Hippocampal formation (tissue), 2 donors: ENCODE measurements at places on chromosomes 11 and 22.

DNA sequence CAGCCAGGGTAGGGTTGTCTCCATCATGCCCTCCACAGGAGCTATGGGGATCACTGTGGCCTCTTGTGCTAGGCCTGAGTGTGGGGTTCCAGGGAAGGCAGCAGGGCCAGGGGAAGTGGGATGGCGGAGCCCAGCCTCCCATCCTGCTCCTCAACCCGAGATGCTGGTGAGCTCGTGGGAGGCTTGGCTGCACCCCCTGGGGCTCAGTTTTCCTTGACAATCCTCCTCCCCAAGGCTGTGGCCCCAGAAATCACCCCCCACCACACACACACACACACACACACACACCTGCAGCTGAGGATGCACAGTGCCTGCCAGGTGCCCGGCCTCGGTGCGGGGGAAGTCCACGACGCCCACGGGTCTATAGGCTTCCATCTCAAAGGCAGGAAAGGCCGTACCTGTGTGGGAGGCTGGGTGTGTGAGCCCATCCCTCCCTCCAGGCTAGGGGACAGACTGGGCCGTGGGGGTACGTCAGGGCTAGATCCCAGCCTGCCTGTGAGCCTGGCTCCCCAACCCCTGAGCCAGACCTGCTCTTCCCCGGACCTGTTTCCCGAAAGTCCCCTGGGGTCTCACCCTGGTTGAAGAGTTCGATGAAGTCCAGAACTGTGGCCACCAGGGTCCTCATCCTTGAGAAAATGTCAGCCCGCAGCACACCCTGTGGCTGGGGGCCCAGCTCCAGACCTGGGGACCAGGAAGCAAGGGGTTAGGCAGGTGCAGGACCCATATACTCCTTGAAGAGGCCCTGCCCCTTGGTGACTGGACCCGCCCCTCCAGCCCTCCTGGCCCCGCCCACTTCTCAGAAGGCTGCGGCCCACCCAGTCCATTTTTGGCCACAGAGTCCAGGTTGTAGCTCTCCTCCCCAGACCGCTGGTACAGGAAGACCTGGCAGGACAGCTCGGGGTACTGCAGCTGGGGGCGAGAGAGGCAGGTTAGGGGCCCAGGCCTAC lies 5.2 kb upstream of the TBX10 start:
- no peak for DNase-seq

DNA sequence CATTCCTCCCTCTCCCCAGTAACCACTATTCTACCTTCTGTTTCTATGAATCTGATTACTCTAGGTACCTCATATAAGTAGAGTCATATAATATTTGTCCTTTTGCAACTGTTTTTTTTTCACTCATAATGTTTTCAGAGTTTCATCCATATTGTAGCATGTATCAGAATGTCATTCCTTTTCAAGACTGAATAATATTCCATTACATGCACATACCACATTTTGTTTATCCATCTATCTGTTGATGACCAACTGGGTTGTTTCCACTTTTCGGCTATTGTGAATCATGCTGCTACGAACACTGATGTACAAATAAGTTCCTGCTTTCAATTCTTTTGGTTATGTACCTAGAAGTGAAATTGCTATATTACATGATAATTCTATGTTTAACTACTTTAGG lies 40.7 kb downstream of the MRE11 start:
- DNase-seq = no peak

DNA sequence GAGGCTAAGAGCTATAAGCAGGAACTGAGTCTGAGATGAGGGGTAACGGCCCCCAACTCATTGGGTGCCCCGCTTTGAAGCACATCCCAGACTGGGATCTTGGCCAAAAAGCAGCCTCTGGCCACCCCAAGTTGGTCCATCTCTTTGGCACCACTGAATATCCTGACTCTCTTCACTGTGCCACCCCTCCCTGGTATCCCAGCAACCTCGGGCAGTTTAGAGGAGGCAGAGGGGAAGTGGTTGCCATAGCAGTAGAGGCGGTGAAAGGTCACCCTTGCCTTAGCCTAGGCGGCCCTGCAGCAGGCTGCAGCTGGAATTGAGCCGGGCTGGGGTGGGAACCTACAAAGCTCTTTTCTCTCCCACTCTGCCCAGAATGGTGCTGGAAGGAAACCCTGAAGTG lies 1.1 kb downstream of the PELI3 start:
- DNase-seq = no peak

GRCh38 chr22:31821572-31821971 lies 67.8 kb downstream of the DEPDC5 start:
- DNase-seq = no peak

- peak; percentile 26 for DNase-seq
Measured at GRCh38 chr22:30426388-30427353, 1.1 kb downstream of the MTFP1 start.

- no peak for DNase-seq
Measured at GRCh38 chr11:113695207-113695606, 10.9 kb downstream of the TMPRSS5 start.
